Activated CD8-positive, alpha-beta memory T cell treated with anti-CD3 and anti-CD28 coated beads for 1 hour (primary cell): ENCODE measurements at places on chromosomes 4 and X.

DNA sequence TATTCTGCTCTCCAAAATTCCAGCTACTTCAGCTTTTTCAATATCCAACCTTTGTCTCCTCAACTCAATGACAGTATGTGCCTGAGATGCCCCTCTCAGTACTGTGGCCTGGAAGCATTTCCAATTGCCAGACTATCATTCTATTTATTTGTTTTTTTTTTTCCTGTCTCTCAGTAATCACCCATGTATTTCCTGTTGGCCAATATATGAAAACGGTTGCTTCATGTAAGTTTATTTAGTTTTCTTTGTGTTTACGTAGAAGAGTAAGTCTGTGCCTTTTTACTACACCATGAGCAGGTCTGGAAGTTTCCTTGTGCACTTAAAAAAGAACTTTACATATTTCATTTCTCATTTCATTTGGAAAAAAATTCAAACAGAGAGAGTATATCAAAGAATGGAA is 537.5 kb upstream of the SPANXN1 start:
- DNase-seq: no peak

- no peak for DNase-seq
Measured at GRCh38 chr4:84378356-84378755, 120.7 kb downstream of the NKX6-1 start.

DNA sequence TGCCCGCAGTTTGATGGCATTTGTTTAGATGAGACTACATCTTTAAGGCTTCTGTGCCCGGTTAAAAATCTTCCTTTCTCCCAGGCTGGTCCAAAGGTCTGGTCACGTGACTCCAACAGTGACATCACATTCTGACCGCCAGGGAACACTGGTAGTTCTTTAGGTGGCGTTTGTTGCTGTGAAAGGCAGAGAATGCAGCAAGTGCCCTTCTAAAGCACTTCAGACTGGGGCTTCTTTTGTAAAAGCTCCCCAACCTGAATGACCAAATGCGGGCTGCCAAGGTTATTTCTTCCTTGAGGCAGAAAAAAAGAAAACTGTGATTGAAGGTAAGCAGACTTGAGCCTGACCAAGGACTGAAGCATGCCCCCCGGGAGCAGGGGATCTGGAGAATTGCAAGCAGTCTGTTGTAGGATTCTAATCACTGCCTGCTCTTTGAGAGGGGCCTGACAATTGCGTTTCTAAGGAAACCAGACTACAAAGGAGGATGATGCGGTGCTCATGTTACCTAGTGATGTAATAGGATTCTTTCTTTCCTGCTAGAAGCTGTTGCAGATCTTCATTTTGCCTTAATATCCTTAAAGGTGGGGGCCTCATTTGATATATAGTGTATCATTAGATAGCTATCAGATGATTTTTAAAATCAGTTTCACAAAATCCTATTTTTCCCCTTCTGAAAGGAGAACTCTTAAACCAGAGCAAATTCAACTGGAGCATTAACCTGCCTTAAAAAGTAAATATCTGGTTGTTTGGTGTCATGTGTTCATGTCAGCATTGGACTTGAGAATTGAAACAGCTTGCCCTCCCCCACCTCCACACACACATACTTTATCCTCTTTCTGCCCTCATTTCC is 133.1 kb downstream of the AKAP4 start:
- no peak for DNase-seq

DNA sequence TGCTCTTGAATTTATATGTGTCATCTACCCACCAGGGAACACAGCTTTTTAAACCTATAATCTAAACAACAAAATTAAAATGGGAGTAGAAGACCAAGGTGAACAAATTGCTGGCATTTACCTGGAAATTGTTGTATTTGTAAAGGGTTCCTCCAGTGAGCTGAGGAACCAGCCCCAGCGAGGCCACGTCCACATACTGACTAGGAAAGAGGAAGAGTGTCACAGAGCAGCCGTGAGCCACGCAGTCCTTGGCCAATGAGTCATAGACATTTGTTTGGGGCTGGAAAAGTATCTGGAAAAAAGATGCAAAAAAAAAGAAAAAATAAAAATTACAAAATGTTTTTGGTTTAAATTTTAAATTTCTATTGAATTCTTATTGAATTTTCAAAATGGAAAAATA is 58.7 kb downstream of the METTL14 start:
- no peak for DNase-seq

- DNase-seq: no peak
Measured at GRCh38 chr4:128979934-128980333, 113.4 kb downstream of the SCLT1 start.

GRCh38 chr4:174214101-174214878 is 69.2 kb downstream of the FBXO8 start:
- DNase-seq: no peak

- DNase-seq: no peak
Measured at GRCh38 chrX:24696294-24696693, 2.6 kb downstream of the POLA1 start.
